ENCODE measurements at places on chromosomes 13 and 19.

DNA sequence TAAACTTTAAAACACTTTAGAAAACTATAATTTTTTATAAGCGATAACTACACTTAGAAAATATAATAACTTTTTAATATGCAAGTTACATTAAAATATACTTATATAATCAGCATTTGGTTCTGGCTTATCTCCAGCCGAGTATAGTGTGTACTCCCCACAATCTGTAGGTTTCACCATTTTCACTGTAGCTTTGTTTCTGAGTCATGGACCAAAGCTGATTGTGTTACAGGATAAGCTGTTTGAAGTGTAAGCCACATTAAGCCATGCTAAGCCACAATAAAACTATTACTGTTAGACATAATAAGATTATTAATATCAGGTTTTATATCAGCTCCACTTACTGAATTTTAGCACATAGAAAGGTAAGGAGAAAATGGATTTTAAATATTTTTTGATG lies 43.8 kb downstream of the CCDC122 start:
- DNase-seq, result peak; percentile 48

- peak; percentile 71 for DNase-seq
These were observed 906 bp downstream of the ANKLE1 start for GRCh38 chr19:17282488-17283125.

GRCh38 chr13:33286128-33286527 lies 573 bp upstream of the STARD13 start:
- DNase-seq, result no peak

DNA sequence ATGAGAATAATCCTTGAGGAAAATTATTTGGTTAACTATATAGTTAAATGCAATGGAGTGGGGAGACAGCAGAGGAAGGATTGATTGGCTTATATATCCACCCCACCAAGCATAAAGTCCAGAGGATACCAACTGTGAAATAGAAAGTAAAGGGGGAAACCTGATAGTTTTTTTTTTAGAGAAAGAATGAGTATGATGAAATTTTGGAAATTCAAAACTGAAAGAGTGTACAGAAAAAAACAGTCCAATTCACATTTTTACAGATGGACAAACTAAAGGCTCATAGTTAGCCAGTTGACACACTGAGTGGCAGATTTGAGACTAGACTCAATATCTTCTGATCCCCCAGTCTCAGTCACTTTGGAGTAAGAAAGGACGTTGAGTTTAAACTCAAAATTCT lies 51.1 kb downstream of the FNDC3A start:
- DNase-seq, result no peak

DNA sequence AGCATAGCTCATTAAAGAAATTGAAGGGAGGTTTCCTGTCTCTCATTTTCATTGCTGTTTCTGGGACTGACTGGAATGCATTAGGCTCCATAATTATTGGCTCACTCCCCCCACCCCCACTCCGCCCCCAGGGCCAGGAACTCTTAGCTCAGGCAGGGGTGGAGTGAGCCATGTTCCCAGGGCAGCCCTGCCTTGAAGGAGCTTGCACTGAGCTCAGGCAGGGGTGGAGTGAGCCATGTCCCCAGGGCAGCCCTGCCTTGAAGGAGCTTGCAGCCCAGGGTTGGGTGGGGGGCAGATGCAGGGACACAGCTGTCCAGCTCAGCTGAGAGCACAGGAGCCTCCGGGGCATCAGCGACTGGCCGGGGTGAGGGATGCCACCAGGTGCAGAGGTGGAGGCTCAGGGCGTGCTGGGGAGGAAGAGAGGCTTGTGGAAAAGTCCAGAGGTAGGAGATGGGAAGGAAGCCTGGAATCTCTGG lies 39.1 kb upstream of the TFDP1 start:
- DNase-seq, result peak; percentile 62

DNA sequence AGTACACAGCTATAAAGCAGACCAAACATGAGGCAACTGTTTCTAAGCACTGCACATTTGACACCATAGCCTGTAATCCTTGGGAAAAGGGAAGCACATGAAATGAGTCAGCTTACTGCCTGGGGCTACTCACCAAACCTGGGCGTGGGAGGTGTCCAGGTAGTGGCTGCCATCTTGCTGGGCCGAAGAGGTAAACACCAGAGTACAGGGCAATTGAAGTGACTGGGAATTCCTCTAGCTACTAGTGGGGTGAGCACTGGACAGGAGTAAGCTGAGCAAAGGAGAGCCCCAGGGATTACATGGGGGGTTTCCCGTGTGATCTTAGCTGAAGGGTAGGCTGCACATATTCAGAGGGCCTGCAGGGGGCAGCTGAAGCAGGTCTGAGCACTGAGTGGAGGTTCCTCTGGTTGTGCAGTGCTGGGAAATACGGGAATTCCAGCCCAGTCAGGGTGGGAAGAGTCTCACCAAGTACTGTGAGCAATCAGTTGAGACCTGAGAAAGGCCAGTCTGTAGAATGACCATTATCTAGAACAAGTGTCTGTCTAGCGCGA lies 140.5 kb downstream of the SLC7A1 start:
- DNase-seq, result peak; percentile 31

DNA sequence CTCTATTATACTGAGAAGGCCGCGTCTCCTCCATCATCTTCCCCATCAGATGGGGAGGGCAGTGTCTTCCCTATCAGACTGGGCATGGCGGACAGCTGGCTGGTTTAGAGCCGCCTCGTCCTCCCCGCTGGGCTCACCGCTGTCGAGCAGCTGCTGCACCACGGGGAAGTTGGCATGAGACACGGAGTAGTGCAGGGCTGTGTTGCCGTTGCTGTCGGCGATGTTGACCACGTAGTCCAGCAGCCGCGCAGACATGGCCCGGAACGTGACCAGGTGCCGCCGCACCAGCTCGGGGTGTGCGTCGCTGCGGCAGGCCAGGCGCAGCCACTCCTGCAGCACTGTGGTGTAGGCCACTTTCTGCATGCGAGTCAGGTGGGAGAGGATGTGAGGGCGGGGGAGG lies 18.8 kb upstream of the SPC24 start:
- DNase-seq, result no peak

DNA sequence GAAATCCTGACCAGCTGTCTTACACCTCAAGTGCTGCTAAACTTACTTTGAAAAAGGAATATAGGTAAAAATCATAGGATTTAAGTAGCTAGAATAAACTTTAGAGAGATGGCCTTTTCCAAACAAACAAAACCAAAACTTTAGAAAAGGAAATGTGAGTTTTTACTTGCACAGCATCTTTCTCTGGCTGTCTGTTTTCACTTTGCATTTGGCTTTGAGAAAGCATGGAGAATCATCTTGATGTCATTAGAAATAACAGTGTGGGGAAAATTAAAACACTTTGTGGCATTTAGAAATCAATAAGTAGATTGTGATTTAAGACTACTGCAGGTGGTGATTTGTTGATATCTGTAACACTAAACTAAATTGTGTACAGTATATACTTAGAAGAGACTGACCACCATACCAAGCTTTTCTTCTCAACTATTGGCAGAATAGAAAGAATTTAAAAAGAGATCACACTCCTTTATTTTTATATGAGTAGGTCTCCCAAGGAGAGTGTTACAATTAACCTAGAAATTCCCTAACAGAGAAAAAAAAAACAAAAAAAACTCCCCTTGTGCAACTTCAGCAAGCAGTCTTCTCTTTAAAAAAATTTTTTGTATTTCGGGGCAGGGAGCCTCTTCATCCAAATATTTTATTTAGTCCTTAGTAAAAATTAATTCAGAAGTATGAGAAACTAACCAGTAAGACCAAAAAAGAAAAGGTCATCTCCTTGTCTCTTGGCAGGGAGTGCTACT lies 6.1 kb downstream of the WDFY2 start:
- DNase-seq, result no peak
